CD4-positive, alpha-beta T cell treated with Interleukin-6 for 4 hours (primary cell): ENCODE measurements at places on chromosomes 7 and 10.

DNA sequence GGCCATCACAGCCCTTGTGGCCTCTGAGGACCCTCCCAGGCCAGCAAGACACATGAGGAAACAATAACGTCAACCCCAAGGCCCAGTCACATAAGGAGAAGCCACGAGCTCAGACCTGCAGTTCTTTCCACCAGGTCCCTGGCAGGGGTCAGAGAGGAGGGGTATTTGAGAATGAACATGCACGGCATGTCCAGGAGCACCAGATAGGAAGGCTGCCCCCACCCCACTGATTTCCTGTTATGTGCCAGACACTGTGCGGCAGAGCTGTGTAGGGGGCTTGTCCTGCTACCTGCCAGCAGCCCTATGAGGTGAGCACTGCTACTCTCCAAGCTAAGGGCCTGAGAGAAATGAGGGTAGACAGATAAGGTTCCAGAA, 40.7 kb upstream of the ZMIZ1 start:
- DNase-seq: no peak

GRCh38 chr7:157757776-157758467, 421.1 kb downstream of the DNAJB6 start:
- DNase-seq: no peak

- DNase-seq: peak; percentile 82
These were observed 24.6 kb downstream of the VSIR start for GRCh38 chr10:71748671-71749191.

DNA sequence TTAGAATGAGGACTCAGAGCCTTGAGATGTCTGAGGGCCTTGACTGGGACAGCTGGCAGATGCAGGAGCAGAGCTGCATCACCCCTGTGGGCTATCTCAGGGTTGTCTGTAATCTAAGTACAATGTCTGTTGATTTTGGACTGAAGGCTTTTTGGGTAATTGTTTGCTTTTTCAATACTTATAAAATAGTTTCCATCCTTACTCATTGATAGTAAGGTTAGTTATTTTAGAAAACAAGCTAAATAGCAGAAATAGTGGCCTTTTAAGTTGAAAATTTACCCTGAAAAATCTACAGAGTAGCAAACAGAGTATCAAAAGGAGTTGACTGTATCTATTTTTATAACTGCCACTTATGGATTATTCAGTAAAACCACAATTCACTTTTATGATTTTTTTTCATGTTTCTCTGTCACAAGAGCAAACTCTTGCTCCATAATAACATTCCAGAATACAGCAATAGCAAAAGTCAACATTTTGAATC, 179.7 kb downstream of the CFTR start:
- no peak for DNase-seq

DNA sequence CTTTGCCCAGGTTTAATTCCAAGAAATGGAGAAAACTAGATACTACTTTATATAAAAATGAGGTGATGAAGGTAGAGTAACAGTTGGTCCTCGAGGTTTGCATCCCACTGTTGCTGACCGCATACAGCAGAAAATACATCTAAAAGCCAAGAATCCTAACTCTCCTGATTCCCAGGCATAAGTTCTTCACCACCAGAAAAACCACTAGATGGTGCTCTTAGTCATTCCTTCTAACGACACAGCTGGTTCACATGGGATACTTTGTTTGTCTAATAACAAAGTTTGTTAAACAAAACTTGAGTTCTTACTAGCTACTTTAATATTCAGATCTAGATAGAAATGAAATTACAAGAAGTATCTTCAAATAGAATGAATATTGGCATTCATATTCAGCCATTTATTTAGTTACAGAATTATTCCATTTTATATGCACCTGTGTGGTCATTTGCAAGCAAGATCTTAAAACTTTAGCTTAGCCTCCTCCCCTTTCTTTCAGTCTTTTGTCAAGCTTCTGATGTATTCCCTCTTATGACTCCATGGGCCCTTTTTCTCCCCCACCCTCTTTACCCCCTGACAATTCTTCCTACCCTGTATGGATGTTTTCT, 54.1 kb upstream of the CYP26C1 start:
- DNase-seq: no peak

DNA sequence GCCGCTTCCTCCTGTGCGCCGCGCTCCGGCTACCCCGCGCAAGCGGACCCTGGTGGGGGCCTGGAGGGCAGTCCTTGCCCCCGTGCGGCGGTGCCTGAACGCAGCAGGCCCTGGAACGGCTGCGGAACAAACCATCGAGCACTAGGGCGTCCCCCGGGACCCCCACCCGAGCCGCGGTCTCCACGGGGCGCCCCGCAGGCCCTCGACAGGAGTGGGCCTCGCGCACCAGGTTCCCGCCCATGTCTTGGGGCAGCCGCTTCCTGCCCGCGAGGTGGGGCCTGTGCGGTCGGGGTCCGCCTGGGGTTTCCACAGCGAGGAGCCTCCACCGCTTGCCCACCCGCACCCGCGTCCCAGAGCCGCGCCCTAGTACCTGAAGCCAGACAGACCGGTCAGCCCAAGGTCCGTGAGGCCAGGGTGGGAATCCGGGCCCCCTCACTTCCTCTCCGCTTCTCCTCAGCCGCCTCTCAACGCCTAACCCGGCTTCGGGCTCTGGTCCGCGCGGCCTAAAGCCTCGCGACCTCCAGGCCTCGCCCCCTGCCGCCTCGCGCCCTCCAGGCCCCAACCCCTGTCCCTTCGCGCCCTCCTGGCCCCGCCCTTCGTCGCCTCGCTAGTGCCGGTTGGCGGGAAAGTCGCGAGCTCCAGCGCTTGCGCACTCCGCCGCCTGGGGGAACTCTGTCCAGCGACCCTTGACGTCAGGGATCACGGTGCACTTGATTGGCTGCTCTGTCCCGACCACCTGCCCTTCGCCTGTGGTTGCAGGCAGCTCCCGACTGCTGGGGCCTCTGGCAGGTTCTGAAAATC, 7.0 kb upstream of the GBX1 start:
- DNase-seq: peak; percentile 29

GRCh38 chr7:94030634-94031033, 26.5 kb upstream of the BET1 start:
- no peak for DNase-seq

- no peak for DNase-seq
These were observed 220.6 kb downstream of the FAM107B start for GRCh38 chr10:14554091-14554490.

- no peak for DNase-seq
These were observed 134.0 kb downstream of the TPST1 start for GRCh38 chr7:66339141-66339540.

GRCh38 chr7:91343996-91344629, 79.9 kb downstream of the FZD1 start:
- no peak for DNase-seq

- no peak for DNase-seq
These were observed 4.6 kb downstream of the SPAM1 start for GRCh38 chr7:123929655-123930054.

- no peak for DNase-seq
These were observed 4.1 kb downstream of the ZNF282 start for GRCh38 chr7:149199234-149199995.

DNA sequence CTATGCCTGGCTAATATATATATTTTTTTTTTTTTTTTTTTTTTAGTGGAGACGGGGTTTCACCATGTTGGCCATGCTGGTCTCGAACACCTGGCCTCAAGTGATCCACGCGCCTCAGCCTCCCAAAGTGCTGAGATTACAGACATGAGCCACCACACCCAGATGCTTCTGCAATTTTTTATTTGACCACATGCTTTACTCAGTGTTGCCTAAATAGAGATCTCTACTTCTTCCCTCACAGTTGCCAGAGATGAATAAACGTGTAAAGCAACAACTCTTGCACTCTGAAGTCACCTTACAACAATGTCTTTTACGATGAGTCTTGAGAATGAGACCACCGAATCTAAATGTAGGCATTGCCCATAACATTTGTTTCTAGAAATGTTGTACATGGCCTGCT, 107.9 kb upstream of the FRMD4A start:
- DNase-seq: no peak
